Stimulated activated CD4-positive, alpha-beta T cell treated with anti-CD3 and anti-CD28 coated beads, TNF-alpha, amount 100 ng/mL, for 1 hour (primary cell): ENCODE measurements at places on chromosomes 2 and 18.

GRCh38 chr2:216015722-216016464 lies 2.5 kb upstream of the MREG start:
- no peak for DNase-seq

DNA sequence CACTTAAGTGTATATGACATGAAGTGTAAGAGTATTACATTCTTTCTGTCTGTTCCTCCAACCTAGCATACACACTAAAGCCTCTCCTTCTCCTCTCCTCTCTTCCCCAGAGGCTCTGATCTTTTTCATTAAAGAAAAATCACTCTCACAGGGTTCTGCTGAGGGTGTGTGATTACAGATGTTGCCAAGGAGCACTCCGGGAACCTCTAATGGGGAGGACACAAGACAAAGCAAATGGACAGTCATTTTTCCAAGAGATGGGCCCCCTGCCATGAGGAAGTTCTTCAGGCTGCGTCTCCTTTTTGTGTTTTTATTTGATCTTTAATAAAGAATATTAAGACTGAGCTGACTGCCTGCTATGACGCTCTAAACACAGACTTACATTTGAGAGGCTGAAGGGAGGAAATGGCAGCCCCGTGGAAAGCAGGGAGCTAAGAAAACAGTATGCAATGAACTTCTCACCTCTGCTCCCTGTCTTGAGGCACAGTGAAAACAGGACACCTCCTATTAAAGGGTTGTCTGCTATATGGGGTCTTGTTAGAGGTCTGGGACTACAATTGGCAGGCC lies 578.1 kb downstream of the PIK3C3 start:
- no peak for DNase-seq

GRCh38 chr2:207565736-207566500 lies 36.2 kb downstream of the CREB1 start:
- DNase-seq, result no peak

DNA sequence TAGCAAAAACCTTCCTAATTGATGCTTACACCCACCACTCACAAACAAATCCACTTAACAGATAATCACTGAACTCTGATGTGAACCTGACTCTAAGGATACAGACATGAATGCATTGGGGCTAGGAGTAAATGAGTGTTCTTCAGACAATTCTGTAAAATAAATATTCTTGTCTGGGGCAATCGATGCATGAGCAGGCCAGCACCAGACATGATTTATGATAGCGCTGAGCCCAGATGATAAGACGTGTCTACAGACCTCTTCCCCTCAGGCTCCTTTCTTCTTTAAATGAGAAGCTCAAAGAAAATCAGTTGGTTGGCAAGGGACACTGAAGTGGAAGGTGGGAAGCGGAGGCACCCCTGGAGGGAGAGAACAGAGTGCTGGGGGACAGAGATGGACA lies 27.3 kb upstream of the BIN1 start:
- no peak for DNase-seq

DNA sequence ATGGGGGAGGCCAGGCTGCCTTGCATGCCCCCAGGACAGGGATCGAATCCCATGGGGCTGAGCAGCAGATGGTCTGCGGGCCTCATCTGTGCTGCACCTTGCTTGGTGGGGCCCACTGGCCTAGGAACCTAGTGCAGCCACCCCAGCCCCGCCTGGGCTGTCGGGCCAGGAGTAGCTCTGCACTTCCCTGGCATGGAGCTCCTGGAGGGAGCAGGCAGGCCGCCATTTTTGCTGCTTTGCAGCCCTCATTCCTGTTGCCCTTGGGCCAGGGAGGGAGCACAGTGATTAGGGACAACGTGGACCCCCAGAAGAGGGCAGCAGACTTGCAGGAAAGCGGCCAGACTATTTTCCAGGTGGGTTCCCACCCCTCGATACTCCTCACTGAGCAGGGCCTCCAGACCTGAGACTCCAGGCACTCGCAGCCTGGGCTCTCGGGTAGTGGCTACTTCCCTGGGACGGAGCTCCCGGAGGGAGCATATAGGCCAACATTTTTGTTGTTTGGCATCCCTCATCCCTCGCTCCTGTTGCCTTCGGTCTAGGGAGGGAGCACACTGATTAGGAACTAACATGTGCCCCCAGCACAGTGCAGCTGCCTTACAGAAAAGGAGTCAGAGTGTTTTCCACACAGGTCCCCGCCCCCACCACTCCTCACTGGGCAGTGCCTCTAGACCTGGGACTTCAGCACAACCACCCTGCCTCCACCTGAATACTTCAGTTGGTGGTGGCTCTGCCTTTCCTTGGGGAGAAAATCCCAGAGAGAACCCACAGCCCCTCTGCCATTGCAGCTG lies 99.5 kb downstream of the MAIP1 start:
- no peak for DNase-seq

DNA sequence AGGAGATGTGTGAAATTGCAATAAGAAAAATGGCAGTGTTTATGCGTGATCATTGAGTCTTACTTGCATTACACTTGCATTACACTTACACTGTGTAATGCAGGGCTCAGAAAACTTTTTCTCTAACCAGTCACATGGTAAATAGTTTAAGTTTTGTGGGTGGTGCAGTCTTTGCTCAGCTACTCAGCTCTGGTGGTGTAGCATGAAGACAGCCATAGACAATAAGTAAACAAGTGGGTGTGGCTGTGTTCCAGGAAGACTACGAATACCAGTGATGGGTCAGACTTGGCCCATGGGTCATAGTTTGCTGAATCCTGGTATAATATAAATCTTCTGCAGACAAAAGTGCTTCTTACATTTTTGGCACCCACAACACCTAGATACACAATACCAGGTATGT lies 115.6 kb upstream of the CYP1B1 start:
- no peak for DNase-seq

DNA sequence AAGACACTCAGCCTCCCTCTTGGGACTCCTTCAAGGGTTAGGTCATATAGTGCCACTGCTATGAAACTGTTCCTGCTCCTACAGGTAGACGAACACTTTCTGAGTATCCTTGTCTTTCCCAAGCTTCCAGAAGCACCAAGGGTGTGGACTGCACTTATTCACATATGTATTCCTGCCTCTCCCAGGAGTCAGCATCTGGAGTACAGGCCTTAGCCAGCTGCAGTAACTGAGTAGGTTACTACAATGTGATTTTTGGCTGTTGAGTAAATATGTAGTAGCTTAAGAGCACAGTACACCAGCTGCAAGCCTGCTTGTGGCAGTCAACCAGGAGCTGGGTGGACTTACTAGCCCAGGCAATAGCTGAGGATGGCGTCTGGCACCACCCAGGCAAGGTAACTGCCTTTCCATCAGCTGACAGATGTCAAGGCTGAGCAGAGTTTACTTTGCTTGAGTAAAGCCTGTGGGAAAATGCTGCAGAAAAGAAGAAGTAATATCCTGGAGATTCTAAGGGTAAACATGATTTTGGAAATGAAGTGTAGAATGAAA lies 14.0 kb upstream of the SCLY start:
- no peak for DNase-seq

GRCh38 chr18:12820506-12820905 lies 63.5 kb downstream of the PTPN2 start:
- DNase-seq, result no peak

DNA sequence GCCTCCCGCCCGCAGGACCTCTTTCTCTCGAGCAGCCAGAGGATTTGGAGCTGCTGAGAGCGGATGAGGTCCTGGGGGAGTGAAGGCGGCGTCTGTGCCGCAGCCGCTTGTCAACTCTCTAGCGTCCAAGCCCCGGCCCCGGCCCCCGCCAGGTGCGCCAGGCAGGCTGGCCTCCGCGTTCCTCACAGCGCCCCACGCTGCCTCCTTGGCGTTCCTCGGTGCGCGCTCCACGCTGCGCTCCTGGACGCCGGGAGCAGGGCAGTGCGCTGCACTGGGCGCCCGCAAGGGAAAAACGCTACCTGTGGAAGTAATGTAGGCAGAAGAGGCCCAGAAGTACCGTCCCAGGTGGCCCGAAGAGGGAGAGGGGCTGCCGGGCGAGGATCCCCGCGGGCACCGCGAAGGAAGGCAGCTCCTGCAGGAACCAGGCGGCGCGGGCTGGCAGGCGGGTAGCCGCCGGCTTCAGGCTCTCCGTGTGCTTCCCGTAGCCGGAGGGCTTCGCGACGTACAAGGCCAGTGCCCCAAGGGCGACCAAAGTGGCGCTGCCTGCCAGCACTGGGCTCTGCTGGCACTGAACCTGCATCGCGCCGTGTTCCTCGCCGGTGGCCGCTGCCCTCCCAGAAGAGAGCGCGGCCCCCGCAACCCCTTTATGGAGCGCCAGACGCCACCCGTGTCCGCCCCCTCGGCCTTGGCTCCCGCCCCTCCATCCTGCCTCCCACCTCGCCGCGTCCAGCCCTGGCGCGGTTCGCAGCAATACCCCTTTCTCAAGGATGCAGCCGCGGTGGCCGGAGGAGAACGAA lies at the start of gene SRD5A2:
Gene SRD5A2 (minus strand): TSS at position 618 of the 797 bp plus-strand sequence. CDS start 38 bp downstream, at position 580.
- DNase-seq, result no peak
